ENCODE measurements at places on chromosomes 5 and 9.

DNA sequence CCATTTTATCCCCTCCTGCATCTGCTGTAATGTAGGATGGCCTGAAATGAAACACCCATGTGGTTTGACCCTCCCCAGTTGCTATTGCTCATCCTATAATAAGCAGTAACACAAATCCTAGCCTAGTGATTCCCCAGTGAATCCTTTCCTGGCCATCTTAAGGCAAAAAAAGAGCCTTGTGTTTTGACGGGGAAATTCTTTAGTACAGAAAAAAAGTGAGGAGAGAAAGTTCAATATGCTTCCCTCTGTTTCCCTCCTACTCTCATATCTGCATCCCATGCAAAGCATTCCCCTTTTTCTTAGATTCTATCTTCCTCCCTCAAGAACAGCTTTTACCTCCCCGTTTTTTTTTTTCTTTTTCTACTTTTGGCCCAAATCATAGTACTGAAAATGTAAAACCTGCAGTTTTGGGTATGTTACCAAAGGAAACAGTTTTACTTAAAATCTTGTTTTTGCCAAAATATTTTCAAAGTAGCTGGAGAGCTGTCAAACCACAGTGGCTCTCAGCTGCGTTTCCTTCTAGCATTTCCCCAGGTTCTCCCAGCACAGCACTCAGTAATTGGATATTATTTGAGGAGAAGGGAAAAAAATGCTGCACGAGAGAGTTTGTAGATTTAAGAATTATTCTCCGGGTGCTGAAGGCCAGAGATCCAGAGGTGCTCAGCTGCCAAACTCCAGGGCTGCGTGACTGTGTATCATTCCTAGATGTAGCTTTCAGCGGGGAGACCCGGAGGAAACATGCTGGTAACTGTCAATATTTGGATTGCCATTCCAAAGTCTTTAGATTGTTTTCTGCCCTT is 321.4 kb downstream of the NPR3 start:
- no peak for DNase-seq

DNA sequence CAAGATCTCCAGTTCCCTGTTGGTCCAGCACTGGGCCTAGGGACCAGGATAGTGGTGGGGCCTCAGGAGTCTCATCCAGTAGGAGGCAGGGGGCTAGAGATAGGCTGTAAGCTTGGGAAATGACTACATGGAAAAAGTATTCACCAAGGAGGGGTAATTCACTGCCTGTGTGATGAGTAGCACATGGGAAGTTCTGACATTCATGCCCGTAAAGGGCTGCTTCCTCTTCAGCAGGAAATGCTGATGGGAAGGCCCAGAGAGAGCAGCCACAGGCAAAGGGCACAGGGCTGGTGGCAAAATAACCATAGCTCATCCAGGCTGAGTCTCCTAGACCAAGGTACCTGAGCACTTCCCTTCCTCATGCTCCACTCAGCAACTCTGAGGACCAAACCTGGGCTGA is 23.1 kb upstream of the FRRS1L start:
- no peak for DNase-seq

GRCh38 chr5:158273035-158273434 is 414.1 kb upstream of the CLINT1 start:
- no peak for DNase-seq

- no peak for DNase-seq
Measured at GRCh38 chr5:137365126-137365865, 133.8 kb downstream of the SPOCK1 start.

- no peak for DNase-seq
Measured at GRCh38 chr9:74949859-74950855, 2.6 kb downstream of the C9orf40 start.

- DNase-seq: no peak
Measured at GRCh38 chr9:107142430-107142829, 140.6 kb upstream of the RAD23B start.

DNA sequence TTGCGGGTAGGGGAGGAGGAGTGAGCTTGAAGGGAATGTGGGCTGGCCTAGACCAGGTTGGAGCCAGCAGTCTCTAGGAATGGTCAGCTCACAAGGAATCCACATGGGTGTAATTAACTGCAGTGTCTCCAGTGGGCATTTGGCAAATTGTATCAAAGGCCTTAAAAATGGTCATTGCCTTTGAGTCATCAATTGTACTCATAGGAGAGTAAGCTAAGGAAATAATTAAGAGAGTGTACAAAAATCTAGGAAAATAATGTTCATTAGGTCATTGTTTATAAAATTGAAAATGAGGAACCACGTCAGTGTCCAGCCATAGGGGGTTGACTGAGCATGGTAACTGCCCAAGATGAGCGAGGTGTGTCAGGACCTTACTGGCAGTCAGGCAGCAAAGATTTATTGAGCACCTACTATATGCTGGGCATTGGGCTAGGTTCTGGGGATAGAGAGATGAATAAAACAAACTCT is 29.8 kb upstream of the RPL26L1 start:
- DNase-seq: no peak

DNA sequence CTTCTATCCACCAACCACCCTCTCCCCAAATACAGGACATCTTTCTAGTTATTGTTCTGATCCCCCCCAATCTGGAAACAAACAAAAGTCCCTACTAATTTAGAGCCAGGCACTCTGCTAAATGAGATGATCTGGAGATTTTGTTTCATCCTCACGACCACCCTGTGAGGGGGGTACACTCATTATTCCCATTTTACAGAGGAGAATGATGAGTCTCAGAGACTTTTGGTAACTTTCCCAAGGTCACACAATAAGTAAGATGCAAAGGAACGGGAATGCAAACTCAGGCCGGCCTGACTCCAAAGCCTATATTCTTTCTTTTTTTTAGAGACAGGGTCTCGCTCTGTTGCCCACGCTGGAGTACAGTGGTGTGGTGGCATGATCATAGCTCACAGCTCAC is 9.4 kb downstream of the PDGFRB start:
- no peak for DNase-seq

DNA sequence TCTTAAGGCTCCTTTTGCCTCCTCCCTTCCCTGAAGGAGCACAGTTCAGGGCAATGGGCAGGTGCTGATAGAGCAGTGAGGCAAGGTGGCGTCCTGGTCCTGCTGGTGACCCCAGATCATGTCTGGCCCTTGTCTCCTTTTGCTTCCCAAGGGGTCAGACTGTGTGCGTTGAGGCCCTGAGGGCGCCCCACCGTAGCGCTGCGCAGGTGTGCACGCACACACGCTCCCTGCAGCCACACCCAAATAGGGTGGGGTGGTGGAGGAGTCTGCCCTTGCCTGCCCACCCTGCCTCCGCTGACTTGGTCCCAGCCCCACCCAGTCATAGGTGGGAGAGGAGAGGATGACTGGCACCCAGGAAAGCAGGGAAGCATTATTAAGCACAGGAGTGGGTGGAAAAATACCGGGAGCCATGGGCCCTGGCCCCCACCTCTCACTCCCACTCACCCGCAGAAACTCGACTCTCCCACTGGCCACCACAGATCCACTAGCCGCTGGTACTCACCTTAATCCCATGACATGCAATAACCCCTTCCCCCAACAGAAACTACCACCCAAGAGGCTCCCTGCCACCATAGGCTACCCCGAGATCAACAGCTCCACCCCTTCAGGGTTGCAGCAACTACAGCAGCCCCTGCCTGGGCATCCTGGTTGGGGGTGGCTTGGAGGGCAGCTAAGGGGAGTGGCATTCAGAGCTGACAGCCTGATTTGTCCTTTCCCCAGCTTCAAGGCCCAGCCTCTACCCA is 16.7 kb downstream of the PDLIM4 start:
- no peak for DNase-seq

DNA sequence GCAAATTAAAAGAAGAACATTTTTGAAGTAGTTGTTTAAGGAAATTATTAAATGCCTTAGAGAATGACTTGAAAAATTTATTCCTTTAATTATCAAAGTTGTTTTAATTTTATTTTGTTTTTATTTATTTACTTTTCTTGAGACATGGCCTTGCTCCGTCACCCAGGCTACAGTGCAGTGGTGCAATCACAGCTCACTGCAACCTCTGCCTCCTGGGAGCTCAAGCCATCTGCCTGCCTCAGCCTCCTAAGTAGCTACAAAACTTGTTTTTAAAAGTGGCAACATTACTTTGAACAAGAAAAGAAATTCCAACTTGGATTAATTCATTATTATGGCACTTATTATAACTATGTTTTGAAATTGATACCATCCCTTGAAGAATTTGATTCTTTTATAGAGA is 29.0 kb downstream of the CDO1 start:
- no peak for DNase-seq

DNA sequence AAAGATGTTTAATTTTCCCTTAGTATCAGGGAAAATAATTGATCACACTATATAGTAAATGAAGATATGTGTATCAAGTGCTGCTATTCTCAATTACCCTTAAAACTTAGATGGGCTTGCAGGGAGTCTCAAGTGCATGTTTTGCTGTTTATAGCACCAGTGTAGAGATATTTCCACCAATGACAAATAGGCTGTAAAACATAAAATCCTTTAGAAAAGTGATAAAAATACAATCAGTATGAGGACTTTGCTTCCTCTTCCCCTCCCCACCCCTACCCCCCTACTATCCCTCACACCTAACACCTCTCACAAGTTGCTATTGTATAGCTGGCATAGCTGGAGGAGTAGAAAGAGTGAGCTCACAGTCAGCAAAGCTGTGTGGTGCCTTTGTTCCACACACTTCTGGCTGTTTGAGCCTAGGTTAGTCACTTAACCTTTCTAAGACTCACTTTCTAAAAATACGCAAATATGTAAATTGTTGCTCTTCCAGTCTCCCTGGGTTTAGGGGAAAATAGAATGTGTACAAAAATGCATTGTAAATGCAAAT is 93.1 kb downstream of the PDE4D start:
- no peak for DNase-seq

Measured in thyroid gland (tissue), 4 donors.